ENCODE measurements at places on chromosomes 2 and 18.

- DNase-seq, result no peak
Observed at GRCh38 chr2:8472545-8473323, 209.1 kb upstream of the ID2 start.

GRCh38 chr2:46045888-46046287 is 251.3 kb upstream of the EPAS1 start:
- DNase-seq, result no peak

- no peak for DNase-seq
Observed at GRCh38 chr2:78455586-78455985, 569.9 kb upstream of the REG3G start.

GRCh38 chr2:60383401-60384143 is 169.9 kb downstream of the BCL11A start:
- DNase-seq, result no peak

DNA sequence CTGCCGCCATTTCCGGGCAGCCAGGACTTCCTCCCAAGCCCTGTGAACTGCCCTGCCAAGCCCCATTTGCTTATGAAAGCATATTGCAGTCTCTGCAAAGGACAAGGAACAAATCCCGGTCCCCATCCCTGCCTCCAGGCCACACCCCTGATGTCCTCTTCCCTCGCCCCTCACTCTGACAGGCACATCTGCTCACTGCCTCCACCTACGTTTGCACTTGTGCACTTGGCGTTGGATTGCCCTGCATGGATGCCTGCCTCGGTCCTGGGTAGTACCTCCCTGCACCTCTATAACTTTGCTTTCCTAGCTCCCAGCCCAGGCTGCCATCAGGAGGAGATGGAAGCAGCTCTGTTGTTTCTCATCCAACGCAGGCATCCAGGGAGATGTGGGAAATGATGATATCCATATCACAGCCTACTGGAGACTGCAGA is 19.6 kb upstream of the RPL31 start:
- DNase-seq, result no peak

DNA sequence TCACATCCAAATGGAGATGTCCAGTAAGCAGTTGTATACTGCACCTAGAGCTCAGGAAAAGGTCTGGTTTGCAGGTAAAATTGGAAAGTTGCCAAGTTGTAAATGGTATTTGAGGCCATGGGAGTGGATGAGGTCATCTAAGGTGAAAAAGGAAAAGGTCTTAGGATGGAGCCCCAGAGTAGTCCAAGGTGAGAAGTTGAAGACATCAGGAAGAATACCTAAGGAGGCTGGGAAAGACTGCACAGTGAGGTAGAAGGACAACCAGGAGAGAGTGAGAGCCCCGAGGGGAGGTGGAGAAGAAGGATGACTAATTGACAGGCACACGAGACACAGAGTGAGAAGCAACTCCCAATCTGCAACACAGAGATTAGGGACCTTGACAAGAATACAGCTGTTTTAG is 10.7 kb downstream of the DPP4 start:
- DNase-seq, result no peak

GRCh38 chr2:96848264-96848663 is 4.4 kb upstream of the ANKRD23 start:
- no peak for DNase-seq

- no peak for DNase-seq
Observed at GRCh38 chr2:211113334-211114175, 557.2 kb downstream of the CPS1 start.

DNA sequence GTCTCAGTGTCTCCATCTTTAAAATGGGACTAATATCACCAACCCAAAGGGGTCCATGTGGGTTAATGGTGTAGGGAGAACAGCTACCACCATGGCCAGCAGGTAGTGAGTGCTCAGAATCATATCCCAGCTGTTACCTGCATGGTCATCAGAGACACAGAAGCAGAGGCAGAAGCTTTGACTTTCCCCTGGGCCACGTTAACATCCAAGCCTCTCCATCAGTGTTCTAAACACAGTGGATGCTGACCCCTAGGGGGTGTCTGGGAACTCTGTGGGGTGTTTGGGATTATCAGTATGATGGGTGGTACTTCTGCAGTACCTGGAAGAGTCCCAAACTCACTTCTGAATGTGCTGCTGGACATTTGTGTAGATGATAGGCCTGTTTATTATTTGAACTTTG is 93.6 kb downstream of the GYPC start:
- DNase-seq, result no peak

- no peak for DNase-seq
Observed at GRCh38 chr2:83196225-83196624, 1262.9 kb downstream of the SUCLG1 start.
